ENCODE measurements at places on chromosomes 6 and 20. TPM values are rescaled to one million over a fixed set of nuclear protein-coding genes. Genes with fewer than 3 reads are reported as not detected.

The TMEM151B gene
- not detected for total RNA-seq

The DPPA5 gene
- total RNA-seq: not detected

The PPIL1 gene
- total RNA-seq: 9.2 TPM

- no peaks in the 10 kb centered on the region for H3K36me3 ChIP-seq
- no peaks in the 10 kb centered on the region for H3K27me3 ChIP-seq
- peaks cover 16% of the 10 kb centered on the region for H3K4me1 ChIP-seq
These were observed 40.3 kb downstream of the MDFI start for GRCh38 chr6:41678511-41679084.
